BJ (cell line): ENCODE measurements at places on chromosomes 6 and 20.

DNA sequence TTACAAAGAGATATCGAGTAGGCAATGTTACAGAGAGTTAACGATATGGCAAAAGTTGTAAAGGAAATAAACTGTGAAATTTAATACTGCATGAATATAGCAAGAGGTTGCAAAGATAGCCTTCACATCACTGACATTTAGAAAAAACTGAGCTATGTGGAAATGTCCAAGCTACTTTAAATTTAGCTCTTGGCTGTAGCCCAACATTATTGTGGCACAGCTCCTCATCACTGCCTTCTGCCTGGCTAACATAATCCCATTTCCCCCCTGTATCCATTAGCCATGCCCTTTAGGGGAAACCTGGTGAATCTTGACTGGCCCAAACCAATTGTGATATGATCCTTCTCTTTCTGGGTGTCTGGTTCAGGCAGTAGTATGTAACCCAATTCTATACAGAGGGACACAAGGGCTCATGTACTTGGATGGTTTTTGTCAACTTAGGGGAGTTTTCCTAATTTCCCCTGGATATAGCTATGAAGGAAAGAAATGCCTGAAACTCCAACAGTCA is 115.4 kb downstream of the PFDN4 start:
- DNase-seq, result no peak

- DNase-seq, result no peak
These were observed 96.6 kb upstream of the B3GAT2 start for GRCh38 chr6:71053475-71053874.

GRCh38 chr20:32456869-32457478 is 98.8 kb downstream of the ASXL1 start:
- DNase-seq, result no peak

DNA sequence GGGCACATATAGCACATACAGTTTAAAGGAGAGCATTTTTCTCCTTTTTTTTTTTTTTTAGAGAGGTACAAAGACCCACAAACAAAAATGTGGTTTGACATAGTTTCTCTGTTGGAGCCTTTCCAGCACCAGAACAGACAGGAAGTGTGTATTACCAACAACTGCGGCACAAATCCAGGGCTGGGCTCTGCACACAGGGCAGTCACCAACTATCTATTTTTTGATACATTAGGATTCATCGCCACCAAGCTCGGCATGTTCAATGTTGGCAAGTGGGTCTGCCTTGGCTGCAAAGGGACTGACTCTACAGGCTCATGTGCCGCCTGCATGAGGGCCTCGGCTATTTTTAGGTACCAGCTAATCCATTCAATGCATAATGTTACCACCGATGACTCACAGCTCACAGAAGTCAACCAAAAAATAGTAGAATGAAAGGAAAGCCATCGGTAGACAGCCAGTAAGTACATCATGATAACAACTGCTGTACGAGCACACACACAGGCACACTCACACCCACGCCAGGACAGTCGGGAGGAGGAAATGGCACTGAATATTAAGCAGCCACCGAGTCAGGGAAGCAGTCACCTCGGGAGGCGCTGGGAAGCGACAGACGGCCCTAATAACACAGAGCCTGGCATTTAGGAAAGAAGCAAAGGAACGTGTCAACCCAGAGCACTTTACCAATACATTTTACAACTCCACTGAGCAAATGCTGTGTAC is 81.6 kb downstream of the GMPR start:
- peak; percentile 87 for DNase-seq

DNA sequence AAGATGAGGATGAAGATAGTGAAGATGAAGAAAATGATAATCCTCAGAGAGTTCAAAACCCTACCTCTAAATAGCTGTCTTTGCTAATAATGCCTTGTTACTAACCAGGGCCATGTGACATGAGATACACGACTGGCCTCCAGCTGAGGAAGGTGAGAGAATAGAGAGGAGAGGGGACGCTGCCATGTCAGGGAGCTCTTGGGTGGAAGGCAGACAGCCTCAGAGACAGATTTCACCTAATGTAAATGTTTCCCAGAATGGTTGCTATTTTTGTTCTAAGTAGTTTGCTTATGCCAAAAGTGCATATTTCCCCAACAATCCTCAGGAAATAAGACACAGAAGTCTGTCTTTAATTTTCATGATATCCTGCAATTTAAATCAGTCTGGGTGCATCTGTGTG is 138.4 kb downstream of the ELOVL4 start:
- no peak for DNase-seq

- DNase-seq, result no peak
These were observed 637.8 kb upstream of the EYS start for GRCh38 chr6:66344796-66345195.

DNA sequence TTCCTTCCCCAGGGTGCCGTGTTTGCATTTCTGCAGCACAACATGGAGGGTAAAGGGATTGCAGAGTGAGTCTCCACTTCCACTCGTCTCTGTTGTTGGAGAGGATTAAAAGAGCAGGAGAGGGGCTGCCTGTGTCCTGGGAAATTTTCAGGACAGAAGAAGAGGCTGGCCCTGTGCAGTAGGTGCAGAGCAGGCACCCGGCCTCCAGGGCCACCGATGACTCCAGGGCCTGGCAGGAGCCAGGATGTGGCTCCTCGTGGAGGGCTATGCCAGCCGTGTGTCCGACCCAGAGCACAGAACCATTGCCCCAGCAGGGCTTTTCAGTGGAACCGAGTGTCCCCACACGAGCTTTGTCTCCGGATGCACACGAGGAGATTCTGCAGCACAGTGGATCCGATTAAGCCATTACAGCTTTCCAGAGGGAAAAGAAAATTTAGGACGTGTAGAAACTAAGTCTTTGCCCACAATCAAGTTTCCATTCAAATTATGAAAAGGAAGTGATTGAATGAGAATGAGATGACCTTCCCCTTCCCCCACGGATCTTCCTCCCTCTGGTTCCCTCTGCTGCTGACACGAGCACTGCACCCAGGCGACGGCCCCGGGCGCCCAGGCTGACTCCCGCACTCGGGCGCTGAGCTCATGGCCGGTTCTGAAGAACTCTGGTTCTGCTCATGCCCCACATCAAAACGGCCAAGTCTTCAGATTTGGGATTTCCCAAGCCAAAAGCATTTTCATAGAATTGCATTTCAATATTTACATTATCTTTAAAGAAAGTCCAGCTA is 43.1 kb upstream of the UNC93A start:
- no peak for DNase-seq

DNA sequence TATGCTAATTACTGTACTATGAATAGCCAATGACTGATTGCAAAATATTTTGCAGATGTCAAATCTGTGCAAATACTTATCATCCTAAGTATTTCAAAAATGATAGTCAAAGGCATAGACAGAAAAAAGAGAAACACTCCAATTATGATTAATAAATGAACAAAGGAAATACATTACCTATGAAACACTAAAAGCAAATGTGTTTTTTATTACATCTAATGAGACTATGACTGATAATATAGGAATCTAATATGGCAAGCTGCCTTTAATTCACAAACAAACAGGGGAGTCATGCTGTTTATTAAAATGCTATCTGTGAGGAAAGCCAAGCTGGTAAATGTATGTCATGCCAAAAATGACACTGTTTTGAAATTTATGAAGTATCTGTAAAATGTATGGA is 713.2 kb upstream of the NRSN1 start:
- no peak for DNase-seq

DNA sequence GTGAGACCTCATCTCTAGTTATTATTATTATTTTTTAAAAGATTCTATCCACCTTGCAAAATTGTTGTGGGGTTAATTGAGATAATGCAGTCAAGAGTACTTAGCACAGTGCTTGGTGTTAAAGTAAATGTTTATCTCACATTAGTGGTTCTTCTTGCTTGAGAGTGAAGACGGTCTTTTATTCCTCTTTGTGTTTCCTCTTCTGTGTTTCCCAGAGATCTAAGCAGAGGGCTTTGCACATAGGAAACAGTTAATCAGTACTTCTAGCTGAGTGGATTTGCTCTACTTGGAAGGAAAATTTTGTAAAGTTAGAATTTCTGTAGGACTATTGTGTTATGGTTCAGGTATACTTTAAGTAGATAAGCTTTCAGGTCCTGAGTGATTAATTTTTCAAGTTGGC is 3.5 kb downstream of the ARMC2 start:
- no peak for DNase-seq

DNA sequence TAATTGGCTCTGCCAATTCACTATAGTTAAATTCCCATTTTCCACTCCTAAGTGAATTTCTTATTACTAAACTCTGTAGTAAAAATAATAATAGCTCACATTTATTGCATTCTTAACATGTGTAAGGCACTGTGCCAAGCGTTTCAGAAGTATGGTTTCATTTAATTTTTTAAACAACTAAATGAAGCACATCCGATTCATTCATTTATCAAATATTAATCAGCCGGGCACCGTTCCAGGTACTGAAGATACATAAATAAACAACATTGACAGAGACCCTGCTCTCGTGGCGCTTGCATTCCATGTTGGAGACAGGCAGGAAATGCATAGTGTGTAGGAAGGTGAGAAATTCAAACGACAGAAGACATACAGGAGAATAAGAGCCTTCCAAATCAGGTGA is 423.2 kb upstream of the JARID2 start:
- DNase-seq, result no peak

DNA sequence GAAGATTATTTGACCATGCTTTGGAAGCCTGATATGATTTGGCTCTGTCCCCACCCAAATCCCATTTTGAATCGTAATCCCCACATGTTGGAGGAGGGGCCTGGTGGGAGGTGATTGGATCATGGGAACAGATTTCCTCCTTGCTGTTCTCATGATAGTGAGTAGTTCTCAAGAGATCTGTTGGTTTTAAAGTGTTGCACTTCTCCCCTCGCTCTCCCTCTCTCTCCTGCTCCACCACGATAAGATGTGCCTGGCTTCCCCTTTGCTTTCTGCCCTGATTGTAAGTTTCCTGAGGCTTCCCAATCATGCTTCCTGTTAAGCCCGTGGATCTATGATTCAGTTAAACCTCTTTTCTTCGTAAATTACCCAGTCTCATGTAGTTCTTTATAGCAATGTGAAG is 21.7 kb upstream of the FAM217A start:
- no peak for DNase-seq

DNA sequence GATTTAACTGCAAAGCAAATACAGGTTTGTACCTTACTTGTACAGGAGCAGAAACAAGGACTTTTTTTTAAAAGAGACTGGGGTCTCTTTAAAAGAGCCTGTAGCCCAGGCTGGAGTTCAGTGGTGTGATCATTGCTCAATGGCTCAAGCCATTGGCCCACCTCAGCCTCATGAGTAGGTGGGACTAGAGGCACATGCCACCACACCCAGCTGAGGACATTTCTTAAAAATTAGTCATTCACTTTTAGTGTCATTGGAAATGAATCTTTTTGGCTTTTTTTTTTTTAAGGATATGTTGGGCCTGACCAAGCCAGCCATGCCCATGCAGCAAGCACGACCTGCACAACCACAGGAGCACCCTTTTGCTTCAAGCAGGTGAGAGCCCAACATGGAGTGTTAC is 16.9 kb downstream of the SEC23B start:
- peak; percentile 57 for DNase-seq

DNA sequence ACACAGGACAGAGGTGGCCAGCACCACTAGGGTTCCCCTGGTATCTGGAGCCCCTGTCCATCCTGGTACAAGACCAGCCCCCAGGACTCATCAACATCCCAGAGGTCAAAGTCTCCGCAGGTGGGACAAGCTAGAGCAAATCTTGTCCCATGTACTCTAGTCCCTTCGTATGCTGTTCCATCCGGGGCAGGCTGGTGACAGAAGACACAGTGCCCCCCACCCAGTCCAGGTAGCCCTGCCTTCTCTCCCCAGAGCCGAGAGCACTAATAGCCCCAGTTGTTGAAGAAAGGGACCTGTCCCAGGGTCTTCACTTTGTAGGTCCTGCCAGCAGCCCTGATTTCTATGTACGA is 21.1 kb downstream of the PCK1 start:
- no peak for DNase-seq

GRCh38 chr20:1287306-1287705 is 21.2 kb downstream of the SNPH start:
- no peak for DNase-seq

- no peak for DNase-seq
These were observed 3.4 kb downstream of the SLC32A1 start for GRCh38 chr20:38727607-38728190.

DNA sequence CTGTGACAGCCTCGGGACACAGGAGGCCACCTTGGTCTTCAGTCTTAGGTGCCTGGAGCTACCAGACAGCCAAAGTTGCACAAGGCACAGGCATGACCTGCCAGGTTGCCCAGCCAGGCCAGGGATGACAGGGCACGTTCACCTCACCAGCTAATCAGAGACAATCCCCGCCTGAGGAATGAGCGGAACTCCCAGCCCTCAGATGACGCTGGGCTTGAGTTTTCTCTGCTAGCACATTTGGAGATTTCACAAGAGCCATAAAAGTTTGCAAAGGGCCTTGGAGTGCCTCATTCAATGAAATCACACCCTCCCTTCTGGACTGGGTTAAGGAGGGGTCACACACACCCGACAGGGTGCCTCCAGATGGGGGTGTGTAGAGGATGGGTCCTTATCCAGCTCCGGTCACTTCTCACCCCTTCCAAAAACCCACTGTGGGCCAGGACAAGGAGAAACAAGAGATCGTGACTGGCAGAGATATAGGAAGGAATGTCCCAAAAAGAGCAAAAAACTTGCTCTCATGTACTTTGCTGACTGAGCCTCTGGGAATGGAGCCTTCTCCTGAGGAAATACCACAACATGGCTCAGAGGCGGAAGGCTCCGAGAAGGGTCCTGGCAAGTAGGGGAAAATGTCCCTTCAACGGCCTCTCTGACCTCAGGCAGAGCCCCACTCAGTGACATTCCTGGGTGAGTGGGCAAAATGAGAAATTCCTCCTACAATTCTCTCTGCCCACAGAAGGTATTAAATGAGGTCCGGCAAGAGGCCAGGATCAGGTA is 121.6 kb downstream of the ISM1 start:
- peak; percentile 83 for DNase-seq

- no peak for DNase-seq
These were observed 36.2 kb upstream of the THEMIS start for GRCh38 chr6:127937102-127937501.

- no peak for DNase-seq
These were observed 54.7 kb downstream of the TRAM2 start for GRCh38 chr6:52522151-52522626.
